ENCODE measurements at places on chromosomes 3 and 15.

DNA sequence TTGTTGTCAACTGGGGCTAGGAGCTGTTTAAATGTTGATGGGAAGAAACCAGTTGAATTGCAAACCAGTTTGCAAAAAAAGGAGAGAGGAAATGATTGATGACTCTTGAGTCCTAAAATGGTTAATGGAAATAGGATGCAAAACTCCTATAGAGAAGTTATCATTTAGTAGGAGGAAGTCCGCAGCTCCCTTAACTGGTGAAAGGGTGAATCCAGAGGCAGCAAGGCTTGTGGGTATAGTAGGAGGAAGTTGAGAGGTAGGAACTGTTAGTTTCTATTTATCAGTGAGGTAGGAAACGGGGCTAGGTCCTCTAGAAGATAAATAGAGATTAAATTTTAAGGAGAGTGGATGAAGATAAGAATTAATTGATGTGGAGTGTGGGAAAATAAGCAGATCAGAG, 15.4 kb downstream of the IREB2 start:
- DNase-seq, result no peak

DNA sequence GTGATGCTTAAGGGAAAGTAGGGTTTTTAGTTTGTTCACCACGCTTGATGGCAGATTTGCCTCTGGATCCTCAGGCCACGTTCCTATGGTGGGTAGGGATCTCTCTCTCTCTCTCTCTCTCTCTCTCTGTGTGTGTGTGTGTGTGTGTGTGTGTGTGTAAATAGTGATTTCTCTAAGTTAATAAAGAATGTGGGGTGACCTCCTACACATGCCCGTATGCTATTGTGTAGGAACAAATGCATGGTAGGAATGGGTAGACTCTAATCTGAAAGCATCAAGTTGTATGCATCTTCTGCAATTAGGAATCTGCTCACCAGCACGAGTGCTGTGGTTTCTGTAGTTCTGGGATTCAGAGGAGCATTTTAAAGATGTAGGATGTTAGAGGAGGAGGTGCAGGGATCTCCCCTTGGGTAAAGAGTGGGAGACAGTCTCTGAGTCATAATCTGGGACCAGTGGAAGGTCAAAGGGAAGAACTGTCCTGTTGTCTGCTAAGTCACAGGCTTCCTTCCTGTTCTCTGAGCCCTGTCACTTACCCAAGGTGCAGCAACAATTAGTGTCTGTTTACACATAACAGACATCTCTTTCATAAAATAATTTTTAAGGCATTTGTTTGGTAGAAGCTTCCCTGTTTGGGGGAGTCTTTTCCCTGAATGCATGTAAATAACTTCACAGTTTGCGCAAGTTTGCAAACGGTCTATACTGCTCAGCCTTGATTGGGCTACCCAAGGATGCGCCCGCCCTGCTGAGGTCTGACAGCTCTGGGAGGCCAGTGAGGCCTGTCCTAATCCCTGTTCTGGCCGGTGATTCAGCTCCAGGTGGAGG, 139.8 kb downstream of the IGF1R start:
- peak; percentile 35 for DNase-seq

DNA sequence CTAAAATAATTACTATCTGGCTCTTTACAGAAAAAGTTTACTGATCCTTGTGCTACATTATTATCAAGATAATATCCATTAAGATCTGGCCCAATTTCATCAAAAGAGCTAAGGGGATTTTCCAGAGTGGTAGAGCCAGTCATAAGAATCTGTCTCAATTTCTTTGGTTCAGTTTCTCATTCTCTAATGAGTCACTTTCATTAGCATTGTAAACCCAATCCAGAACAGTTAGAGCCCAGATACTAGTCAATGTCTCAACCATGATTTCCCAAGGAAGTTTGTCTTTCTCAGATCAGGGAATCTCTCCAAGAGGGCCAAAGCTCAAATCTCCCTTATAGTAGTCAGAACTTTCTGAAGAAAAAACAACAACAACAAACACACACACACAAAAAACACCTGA, 131.1 kb upstream of the PPP2R3A start:
- no peak for DNase-seq

DNA sequence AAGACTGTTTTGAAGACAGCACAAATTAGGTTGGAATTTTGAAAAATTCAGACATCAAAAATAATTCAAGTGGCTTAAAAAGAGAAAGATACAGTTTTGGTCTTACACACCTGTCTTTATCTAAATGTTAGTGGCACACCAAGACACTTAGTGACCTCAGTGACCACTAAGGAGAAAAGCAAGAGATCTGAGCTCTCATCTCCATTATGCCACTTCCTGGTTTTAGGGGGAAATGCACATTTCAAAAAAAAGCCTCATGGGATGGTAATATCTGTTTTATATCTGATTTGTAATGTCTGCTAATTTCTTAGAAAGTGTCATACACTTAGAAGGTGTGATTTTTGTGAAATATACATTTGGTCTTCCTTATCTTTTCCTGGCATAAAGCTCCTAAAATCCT, 16.4 kb downstream of the IL12A start:
- DNase-seq, result no peak
